Stimulated activated CD8-positive, alpha-beta memory T cell treated with anti-CD3 and anti-CD28 coated beads, Interleukin-15, amount 100 ng/mL, for 24 hours (primary cell): ENCODE measurements at places on chromosomes 6 and 20.

DNA sequence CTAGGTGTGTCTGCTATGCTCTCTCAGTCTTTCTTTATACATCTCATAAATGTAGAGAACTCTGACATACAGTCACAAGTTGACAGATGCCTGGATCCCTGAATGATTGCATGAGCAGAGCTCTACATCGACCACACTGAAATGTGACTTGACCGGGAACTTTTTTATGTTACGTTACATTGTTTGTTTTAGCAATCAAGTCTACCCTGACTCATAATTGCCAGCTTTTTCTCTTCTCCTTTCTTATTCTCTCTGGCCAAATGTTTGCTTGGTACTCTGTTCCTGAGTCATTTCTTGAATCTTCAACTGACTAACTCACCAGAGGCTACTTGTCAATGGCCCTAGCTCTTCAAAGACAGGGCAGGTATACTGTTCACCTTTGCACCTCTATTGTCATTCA is 213.6 kb upstream of the DTNBP1 start:
- no peak for DNase-seq

DNA sequence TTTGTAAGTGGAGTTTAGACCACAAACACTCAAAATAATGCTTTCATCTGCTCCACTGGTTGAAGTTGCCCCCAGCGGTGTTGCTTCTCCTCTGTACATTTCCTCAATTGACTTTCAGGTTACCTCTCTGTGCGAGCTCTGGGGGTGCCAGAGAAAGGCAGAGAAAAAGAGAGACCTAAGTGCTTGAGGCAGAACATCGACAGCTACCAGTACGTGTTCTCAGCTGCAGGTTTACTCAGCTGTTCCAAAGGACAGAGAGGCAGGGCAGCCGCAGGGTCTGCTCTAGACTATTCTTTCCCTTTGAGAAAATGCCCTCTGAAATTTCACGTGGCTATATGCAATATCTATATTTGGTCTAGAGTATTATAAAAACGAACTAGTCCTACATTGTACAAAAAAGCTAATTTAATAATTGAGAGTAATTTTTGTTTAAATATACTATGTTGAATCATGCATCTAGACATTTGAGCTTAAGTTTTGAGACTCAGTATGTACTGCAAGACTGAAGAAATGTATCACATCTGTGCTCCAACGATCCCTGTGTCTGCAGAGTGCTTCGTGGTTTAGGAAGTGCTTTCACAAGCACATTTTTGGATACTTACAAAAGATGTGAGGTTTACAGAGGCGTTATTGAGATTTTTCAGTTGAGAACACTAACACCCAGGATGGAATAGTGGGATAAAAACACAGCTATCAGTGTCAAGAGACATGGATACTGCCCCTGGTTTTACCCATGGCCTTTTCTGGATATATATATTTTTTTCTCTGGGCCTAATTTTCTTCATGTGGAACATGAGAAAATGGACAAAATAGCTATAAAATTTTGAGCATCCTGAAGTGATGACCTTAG is 453.6 kb upstream of the FLRT3 start:
- no peak for DNase-seq

DNA sequence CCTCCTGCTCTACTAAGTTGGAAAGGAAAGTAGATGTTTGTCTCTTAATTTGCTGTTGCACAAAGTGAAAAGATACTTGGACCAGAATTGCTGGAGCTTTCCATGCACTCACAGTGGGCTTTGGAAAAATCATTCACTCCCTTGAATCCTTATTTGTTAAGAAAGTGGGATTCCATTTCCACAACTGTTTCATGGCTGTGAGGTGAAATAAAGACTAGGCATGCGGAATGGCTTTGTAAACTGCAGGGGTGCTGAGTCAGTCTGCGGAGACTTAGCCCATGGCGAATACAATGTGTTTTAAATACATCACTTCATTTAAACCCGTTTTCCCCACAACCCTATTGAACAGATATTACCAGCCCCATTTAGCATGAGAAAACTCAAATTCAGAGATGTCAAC is 36.8 kb upstream of the CLDN20 start:
- DNase-seq, result no peak

- no peak for DNase-seq
Observed at GRCh38 chr6:22896696-22897095, 327.3 kb downstream of the HDGFL1 start.

GRCh38 chr6:70956191-70956450 is 739 bp downstream of the B3GAT2 start:
- no peak for DNase-seq

GRCh38 chr6:80001337-80001736 is 3.1 kb upstream of the TTK start:
- no peak for DNase-seq

GRCh38 chr6:44825273-44825672 is 437.8 kb downstream of the CDC5L start:
- no peak for DNase-seq

- DNase-seq, result no peak
Observed at GRCh38 chr6:79673947-79674346, 42.8 kb downstream of the SH3BGRL2 start.

DNA sequence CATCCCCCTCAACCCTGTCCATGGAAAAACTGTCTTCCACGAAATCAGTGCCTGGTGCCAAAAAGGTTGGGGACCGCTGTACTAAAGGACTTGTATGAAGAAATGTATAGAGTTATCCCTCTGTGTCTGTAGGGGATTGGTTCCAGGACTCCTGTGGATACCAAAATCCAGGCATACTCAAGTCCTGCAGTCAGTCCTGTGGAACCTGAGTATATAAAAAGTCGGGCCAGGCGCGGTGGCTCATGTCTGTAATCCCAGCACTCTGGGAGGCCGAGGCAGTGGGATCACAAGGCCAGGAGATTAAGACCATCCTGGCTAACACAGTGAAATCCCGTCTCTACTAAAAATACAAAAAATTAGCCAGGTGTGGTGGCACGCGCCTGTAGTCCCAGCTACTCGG is 42.0 kb downstream of the LCA5 start:
- DNase-seq, result no peak

DNA sequence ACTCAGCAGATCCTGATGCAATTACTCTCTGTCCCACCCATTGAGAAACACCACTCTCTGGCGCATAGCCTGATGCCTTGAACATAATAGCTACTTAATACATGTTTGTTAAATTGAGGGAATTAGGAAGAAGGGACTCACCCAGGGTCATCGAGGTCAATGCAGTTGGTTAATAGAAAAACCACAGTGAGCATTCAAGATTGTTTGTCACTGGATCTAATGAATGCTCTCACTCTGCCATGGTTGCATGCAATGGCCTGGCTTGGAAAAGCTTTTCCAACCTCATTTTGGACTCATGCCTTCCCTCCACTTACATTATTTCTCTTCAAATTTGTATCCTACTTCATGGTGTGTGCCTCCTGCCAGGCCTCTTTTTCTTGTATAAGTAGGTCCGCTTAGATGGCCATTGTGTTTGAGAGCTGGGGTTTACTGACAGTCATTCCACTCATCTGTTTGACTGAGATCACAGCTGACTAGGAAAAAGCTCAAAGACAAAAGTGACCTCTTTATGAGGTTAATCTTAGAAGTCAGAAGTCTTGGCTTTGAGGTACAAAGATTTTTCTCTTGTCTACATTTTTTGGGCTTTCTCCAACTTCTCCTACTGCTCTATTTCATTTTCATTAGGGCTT is 154.8 kb upstream of the RAB32 start:
- no peak for DNase-seq

GRCh38 chr20:1848373-1848772 is 46.8 kb upstream of the SIRPA start:
- DNase-seq, result no peak

DNA sequence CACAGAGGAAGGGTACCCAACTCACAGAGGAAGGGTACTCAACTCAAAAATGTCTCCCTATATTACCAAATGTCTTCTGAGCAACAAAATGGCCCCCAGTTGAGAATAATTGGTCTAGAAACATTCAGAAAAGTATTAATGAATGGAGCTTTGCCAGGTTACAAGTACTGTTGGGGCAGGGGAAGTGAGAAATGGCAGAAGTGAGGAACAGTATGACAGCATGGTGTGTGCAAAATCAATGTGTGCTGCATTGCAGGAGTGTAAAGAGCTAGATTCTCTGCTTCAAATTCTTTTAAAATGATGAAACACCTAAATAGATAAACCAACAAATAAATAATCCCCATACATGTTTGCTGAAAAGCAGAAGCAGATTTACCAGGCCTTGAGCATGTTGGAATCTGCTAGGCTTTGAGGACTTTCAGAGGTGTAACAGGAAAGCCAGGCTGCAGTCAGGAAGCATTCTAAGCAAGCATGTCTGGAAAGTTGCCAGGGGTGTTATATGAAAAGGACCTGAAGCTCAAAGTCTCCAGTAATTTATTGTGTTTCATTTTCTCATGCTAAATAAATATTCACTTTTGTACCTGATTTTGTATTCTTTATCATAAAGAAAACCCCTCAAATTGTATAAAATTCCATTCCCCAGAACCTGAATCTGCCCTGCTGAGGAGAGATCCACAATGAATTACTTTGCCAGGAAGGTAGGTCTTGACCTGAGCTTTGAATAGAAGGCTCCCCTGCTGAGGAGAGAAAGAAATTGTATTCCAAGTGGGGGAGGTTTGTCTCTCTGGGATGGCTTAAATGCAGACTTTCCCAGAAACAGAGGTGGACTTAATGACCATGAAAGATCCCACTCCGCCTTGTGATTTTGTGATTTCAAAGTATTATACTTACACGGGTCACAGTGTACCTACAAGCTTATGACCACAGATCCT is 265.0 kb upstream of the MARCKS start:
- no peak for DNase-seq

DNA sequence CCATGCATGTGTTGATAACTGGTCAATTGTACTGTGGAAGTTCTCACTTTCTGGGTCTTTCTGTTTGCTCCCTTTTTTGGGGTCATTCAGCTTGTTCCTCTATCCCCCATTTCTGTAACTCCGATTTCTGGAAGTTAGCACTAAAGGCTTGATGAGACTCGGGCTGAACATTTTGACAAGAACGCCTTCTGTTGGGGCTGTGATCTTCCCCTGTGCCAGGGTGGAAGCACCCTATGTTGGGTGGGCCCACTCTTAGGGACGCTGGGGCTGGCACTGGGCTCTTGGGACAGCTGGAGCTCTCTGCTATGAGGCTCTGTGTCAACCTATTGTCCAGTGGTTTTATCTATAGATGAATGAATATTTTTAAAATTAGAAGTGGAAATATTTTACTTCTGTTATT is 60.1 kb upstream of the FRMD1 start:
- DNase-seq, result no peak

DNA sequence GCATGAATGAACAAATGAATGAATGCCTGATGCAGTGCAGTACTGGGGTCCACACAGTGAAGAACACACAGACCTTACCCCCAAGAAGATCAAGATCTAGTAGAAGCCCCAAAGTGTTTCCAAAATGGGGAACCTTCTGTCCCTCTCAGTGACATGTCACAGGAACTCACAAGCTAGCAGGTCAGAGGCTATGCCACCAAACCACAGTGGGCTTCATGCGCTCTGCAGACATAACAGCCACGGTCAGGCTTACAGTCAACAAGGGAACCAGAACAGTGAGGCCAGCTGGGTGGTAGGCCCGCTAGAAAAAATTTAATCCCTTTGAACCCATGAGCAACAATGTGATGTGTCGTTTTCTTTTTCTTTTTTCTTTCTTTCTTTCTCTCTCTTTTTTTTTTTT is 20.2 kb upstream of the ARFGEF2 start:
- DNase-seq, result no peak

- DNase-seq, result no peak
Observed at GRCh38 chr20:841568-842546, 8.3 kb downstream of the FAM110A start.

GRCh38 chr6:94323853-94324252 is 904.5 kb upstream of the EPHA7 start:
- no peak for DNase-seq

- DNase-seq, result no peak
Observed at GRCh38 chr6:105966481-105966880, 119.7 kb upstream of the PRDM1 start.

GRCh38 chr6:89597372-89597771 is 41.2 kb downstream of the LYRM2 start:
- DNase-seq, result no peak

DNA sequence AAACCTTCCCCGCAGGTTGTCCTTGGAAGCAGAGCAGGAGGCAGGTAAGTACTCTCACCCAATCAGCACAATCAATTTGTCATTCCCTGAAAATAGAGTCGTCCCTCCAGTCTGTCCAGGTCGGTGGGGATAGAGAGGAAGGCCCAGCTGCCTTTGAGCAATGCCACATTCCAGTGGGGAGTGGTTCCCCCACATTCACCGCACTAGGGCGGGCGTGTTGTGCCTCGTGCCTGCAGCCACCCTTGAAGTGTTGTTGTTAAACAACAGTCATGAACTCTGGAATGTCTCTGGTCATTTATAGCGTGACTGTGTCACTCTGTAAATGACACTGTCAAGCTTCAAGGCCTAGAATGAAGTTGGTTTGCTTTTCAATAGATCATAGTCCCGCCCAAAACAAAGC is 33.4 kb downstream of the PRDM1 start:
- DNase-seq, result no peak

DNA sequence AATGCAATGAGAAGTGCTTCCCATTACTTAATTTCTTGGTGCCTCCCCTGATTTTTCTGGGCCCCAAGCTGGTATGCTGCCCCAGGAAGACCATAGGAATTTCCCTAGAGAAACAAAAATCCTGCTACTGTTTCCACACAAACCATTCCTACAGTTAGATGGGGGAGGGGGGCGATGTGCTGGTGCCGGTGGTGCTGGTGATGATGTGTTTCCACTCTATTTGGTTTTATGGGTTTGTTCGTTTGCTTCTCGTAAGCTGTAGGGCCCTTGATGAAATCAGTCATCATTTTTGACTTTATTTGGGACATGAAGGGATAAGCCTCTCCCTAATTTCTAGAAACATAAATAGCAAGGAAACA is 105.1 kb downstream of the MKKS start:
- no peak for DNase-seq

- DNase-seq, result no peak
Observed at GRCh38 chr6:145815309-145816274, 997 bp upstream of the FBXO30 start.

DNA sequence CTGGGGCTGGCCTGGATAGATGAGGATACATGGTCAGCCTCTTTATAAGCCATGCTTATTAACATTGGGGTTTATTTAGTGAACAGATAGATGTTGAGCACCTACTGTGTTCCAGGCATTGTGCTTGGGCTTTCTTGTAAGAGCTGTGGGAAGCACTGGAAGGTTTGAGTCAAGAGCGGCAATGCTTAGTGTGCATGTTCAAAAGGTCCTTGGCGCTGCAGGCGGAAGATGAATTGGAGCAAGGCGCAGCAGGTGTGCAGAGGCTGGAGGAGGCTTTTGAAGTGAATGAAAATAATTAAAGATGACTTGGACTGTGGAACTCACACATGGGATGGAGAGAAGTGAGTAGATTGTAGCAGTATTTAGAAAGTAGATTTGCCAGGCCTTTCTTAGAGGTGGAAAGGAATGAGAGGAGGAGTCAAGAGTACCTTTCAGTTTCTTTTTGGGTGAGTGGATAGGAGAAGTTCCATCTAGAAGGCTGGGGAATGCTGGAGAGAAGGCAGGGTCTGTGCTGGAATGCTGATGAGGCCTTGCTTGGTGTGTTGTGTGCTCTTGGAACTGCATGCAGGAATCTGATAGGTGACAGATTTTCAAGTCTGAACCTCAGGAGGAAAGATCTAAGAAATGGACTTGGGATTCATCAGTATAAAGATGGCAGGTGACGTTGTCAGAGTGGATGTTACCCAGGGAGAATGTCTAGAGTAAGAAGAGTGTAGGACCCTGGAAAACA is 26.4 kb downstream of the SNX9 start:
- no peak for DNase-seq

GRCh38 chr20:13274275-13274861 is 53.3 kb downstream of the ISM1 start:
- no peak for DNase-seq

- no peak for DNase-seq
Observed at GRCh38 chr6:145245119-145245518, 490.2 kb downstream of the EPM2A start.
